ENCODE measurements at places on chromosomes 16 and 17.

GRCh38 chr17:55978578-55978977 is 174.7 kb upstream of the ANKFN1 start:
- no peak overlapping the region for H3K4me3 ChIP-seq
- H3K4me1 ChIP-seq = no peaks in the 10 kb centered on the region
- H3K36me3 ChIP-seq = no peaks in the 10 kb centered on the region
- no peak for DNase-seq
- no peaks in the 10 kb centered on the region for H3K27me3 ChIP-seq

- no peak overlapping the region for H3K4me3 ChIP-seq
- H3K4me1 ChIP-seq = no peaks in the 10 kb centered on the region
- H3K27ac ChIP-seq = no peak overlapping the region
- H3K36me3 ChIP-seq = peaks cover 68% of the 10 kb centered on the region
Measured at GRCh38 chr16:2706085-2706484, 13.9 kb downstream of the PRSS27 start.

DNA sequence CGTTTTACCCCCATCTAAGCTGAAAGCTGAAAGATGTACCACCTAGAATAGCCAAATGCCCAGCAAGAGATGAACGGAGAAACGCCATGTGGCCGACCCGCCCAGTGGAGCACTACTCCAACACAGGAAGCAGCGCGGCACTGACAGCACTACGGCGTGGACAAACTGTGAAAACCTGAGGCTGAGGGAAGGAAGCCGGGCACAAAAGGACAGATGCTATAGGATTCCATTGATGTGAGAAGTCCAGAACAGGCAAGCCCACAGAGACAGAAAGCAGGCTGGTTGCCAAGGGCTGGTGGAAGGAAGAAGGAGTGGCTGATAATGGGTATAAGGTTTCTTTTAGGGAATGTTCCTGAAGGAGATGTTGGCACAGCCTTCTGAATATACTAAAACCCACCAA is 29.4 kb upstream of the SLC38A8 start:
- no peak overlapping the region for H3K4me3 ChIP-seq
- DNase-seq = no peak
- no peaks in the 10 kb centered on the region for H3K27me3 ChIP-seq
- H3K27ac ChIP-seq = no peak overlapping the region

GRCh38 chr17:37787055-37787757 is 42.3 kb upstream of the HNF1B start:
- H3K36me3 ChIP-seq = no peaks in the 10 kb centered on the region
- no peak for DNase-seq
- H3K4me1 ChIP-seq = no peaks in the 10 kb centered on the region

DNA sequence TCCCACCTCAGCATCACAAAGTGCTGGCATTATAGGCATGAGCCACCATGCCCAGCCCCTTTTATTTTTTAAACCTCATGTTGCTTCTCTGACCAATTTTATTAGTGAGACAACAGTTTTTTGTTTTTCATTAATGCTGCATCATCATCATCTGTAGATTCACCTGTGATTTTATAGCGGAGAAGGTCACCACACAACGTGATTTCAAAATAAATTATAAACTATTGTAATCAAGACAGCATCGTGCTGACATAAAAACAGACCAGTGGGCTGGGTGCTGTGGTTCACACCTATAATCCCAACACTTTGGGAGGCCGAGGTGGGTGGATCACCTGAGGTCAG is 28.7 kb upstream of the METTL9 start:
- H3K4me3 ChIP-seq = no peak overlapping the region
- H3K4me1 ChIP-seq = no peaks in the 10 kb centered on the region
- no peak overlapping the region for H3K27ac ChIP-seq
- no peak for DNase-seq
- H3K27me3 ChIP-seq = peaks cover 14% of the 10 kb centered on the region

GRCh38 chr16:90032674-90033331 is 13.5 kb upstream of the DBNDD1 start:
- H3K27ac ChIP-seq = no peak overlapping the region
- peaks cover 3% of the 10 kb centered on the region for H3K36me3 ChIP-seq
- no peak overlapping the region for H3K4me3 ChIP-seq
- no peak for DNase-seq
- H3K27me3 ChIP-seq = no peaks in the 10 kb centered on the region
- no peaks in the 10 kb centered on the region for H3K4me1 ChIP-seq

GRCh38 chr16:67399218-67399733 is 6.0 kb upstream of the TPPP3 start:
- no peak overlapping the region for H3K4me3 ChIP-seq
- DNase-seq = no peak
- no peak overlapping the region for H3K27ac ChIP-seq
- no peaks in the 10 kb centered on the region for H3K4me1 ChIP-seq
- H3K27me3 ChIP-seq = no peaks in the 10 kb centered on the region

- H3K27me3 ChIP-seq = peaks cover 7% of the 10 kb centered on the region
- no peaks in the 10 kb centered on the region for H3K4me1 ChIP-seq
- H3K27ac ChIP-seq = no peak overlapping the region
- no peaks in the 10 kb centered on the region for H3K36me3 ChIP-seq
- no peak for DNase-seq
Measured at GRCh38 chr17:62751060-62751691, 56.9 kb downstream of the MARCHF10 start.

DNA sequence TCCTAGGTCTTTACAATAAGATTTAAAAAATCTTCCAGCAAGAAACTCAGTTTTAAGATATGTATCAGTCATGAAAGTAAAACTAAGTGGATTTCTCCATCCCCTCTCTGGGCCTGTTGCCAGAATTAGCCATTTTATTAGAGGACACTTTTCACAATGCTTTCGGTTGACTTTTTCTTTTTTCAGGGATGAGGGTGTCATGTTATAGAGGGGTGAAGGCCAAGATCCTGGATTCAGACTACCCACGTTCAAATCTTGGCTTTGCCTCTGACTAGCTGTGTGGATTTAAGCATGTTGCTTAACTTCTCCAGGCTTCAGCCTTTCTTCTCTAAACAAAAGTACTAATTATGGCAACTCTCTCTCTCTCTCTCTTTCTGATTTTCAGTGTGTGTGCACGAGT is 111.7 kb upstream of the COX10 start:
- no peaks in the 10 kb centered on the region for H3K4me1 ChIP-seq
- H3K4me3 ChIP-seq = no peak overlapping the region
- DNase-seq = no peak
- no peaks in the 10 kb centered on the region for H3K36me3 ChIP-seq
- no peaks in the 10 kb centered on the region for H3K27me3 ChIP-seq

DNA sequence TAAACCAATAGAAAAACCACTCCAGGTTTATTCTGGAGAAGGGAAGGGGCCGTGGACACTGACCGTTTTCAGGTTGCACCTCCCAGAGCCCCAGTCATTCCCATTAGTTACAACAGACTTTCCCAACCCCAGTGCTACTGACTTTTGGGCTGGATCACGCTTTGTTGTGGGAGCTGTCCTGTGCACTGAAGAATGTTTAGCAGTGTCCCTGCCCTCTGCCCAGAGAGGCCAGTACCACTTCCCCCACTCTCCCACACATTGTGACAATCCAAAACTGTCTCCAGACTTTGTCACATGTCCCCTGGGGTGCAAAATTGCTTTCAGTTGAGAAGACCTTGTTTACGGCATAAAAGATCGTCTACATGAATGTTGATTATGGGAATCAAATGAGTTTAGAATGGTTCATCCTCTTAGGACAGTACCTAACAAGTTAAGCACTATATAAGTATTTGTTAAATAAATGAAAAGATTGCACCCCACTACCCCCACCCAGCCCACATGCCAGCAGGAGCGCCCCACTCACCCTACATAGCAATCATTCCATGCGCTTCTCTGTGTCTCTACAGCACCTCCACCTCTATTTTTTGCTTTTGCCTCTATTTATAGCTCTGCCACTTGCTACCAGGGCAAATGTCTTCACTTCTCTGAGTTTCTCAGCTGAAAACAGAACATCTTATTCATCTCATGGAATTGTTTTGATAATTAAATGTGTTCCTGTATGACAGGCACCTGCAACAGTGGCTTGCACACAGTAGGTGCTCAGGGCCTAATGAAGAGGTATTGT is 104.9 kb downstream of the AXIN2 start:
- H3K27me3 ChIP-seq = no peaks in the 10 kb centered on the region
- H3K27ac ChIP-seq = no peak overlapping the region
- no peaks in the 10 kb centered on the region for H3K36me3 ChIP-seq
- no peak for DNase-seq
- H3K4me3 ChIP-seq = no peak overlapping the region

- H3K4me1 ChIP-seq = no peaks in the 10 kb centered on the region
- H3K36me3 ChIP-seq = no peaks in the 10 kb centered on the region
- H3K27ac ChIP-seq = no peak overlapping the region
- H3K4me3 ChIP-seq = no peak overlapping the region
Measured at GRCh38 chr16:57844416-57845030, 42.2 kb upstream of the KIFC3 start.

DNA sequence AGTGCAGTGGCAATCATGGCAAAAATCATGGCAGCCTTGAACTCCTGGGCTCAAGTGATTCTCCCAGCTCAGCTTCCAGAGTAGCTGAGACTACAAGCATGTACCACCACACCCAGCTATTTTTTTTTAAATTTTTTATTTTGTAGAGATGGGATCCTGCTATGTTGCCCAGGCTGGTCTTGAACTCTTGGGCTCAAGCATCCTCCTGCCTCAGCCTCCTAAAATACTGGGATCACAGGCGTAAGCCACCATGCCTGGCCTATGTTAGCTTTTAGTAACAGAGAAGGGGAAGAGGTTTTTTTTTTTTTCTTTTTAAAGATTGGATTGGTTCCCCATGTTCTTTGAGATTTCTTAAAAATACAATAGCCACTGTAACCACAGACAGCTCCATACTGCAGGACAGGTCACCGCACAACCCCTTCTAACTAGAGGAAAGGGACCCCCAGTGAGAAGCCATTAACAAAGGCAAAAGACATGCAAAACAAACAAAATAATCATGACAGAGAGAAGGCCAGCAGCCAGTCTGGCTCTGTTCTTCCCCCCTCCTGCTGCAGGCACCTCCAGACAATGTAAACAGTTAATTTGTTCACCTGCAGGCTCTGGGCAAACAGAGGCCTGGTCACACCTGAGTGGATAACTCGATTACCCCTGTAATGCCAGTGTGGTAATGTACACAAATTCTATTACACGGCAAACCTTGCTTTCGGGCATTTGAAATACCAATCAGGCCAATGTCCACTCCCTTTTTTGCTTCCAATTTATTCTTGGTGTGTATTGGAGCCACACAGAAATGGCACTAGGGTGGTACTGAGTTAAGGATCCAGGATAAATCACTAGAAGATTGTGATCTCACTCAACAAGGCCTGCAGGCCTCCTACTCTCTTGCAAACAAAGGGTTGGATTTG is 52.9 kb downstream of the SNX11 start:
- H3K4me1 ChIP-seq = no peaks in the 10 kb centered on the region
- H3K36me3 ChIP-seq = no peaks in the 10 kb centered on the region
- DNase-seq = no peak
- no peak overlapping the region for H3K27ac ChIP-seq
- peaks cover 17% of the 10 kb centered on the region for H3K27me3 ChIP-seq

- DNase-seq = no peak
- no peak within 1 kb of the TSS for H3K27ac ChIP-seq
- H3K36me3 ChIP-seq = no peaks in the 10 kb centered on the region
- H3K4me3 ChIP-seq = no peak within 1 kb of the TSS
- H3K4me1 ChIP-seq = no peaks in the 10 kb centered on the region
Measured at GRCh38 chr16:70298988-70299938, at the start of gene DDX19B. Gene DDX19B (plus strand): TSS chr16:70299186. CDS start chr16:70299298, 112 bp downstream.

GRCh38 chr16:72068930-72069329 is 5.9 kb downstream of the HPR start:
- no peaks in the 10 kb centered on the region for H3K27me3 ChIP-seq
- H3K36me3 ChIP-seq = no peaks in the 10 kb centered on the region
- H3K4me3 ChIP-seq = no peak overlapping the region
- no peaks in the 10 kb centered on the region for H3K4me1 ChIP-seq
- no peak overlapping the region for H3K27ac ChIP-seq
- no peak for DNase-seq

Data from DND-41 (cell line).